ENCODE measurements at places on chromosomes 1 and 21.

GRCh38 chr1:209761011-209761635 lies 5.3 kb downstream of the TRAF3IP3 start:
- no peak for DNase-seq

DNA sequence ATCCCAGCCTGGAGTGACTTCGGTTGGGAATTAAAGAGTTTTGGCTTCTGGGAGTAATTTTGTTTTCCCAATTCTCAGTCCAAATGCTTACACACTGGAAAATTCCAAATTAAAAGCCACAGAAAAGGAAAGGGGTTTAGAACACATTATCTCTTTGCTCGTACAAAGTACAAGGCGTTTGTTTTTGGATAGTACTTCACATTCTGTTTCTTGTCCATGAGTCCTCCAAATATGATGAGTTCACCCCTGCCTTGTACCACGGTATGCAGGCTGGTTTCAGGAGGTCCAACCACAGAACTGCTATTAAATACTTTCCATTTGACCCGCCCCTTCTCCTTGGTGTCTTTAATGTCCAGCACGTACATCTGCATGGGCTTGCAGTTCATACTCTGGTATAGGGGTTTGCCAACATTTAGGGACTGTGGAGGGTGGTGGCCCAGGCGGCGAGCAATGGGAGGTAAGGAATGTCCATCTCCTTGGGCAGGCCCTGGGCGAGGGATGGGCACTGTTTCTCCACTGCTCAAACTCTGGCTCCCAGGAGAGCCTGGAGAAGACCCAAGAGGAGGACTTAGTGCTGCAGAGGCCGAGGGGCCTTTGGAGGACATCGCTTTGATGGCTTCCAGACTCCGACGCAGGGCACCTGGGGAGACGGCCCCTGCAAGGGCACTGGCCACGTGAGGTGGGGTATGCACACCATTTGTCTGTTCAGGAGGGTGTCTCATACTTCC lies 13.7 kb upstream of the CPLANE2 start:
- no peak for DNase-seq

- peak; percentile 32 for DNase-seq
Measured at GRCh38 chr1:40183055-40183710, 22.0 kb downstream of the RLF start.

DNA sequence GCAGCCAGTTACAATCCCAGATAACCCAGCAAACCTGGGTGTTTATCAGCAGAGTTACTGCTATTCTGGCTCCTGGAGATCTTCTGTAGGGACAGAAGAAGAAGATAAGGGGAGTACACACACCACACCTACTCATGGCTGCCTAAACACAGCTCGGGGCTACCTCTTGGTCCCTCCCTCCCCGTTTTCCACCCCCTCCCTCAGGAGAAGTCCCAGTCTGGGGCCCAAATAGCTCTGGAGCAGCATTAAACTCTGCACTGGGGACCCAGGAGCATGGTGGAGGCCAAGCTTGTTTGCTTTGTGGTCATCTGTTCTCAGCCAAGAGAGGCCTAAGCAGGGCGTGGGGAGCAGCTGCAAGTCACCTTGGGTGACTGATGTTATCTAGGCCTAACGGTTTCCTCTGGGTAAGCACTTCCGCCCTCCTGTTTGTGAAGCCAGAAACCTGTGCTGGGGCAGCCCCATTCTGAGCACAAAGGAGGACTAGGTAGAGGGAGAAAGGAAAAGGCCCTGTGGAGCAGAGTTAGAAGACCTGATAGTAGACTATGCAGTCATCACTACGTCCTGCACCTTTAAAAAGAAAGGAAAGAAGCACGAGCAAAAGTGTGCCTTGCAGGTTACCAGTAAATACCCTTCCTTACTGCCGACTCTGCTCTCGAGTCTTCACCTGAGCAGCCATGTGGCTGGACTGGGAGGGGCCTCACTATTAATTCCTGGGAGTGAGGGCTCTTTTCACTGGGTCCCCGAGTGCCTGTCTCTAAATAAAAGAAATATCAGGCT lies 2.0 kb upstream of the RCSD1 start:
- DNase-seq = peak; percentile 79

- no peak for DNase-seq
Measured at GRCh38 chr1:63124666-63125191, 197.6 kb upstream of the FOXD3 start.

DNA sequence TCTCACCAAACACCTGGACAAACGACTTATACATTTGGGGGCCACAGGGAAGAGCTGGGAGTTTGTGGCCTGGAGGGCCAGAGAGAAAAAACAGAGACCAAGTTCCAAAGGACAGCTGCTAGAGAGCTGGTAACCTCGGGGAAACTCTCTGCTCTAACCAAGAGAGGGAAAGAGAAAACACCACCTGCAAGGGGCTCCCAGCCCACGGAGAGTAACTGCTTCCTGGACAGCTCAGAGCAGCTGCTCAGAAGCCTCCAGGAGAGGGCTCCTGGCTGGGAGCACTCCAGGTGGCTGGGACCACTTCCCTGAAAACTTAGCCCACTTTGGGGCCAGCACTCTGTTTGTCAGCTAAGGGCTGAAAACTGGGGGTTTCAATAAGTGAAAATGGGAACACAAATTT lies 154.8 kb upstream of the GRIK3 start:
- no peak for DNase-seq

DNA sequence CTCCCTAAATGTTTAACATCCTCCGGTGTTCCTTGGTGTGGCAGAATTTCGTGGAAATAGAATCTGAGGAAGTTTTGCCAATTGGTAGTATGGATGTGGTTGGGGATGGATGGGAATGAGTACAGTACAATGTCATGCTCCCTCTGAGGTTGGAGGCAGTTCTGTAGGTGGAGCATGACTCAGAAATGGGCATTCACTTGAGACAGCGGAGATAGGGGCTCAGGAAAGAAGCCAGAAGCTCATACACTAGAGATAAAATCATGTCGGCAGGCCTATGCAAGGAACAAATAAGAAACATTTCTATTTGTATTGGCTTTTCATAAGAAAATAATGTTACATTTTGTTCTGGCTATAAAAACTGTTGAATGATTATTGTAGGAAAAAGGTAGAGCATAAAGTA lies 196.0 kb downstream of the URB2 start:
- no peak for DNase-seq
